ENCODE measurements at places on chromosomes 4 and X.

- DNase-seq: no peak
Observed at GRCh38 chrX:145792281-145792680, 25.3 kb upstream of the SLITRK2 start.

DNA sequence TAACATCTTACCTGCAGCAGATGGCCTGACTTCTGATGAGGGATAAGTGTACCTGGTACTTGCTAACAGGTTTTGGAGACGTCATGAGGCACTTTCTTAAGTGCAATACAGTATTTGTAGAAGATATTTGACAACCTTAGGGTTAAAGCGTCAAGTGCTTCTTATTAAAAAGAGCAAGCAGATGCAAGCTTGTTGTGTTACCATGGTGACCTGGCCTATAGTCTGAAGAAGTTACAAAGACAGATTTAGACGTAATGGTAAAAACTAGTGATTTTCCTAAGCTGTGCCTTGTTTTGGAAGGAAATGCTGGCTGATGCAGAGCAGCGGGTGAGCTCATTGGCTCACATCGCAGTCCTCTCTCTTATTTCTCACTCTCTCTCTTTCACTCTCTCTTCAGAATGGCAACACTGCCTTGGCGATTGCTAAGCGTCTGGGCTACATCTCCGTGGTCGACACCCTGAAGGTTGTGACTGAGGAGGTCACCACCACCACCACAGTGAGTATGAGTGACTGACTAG lies 243.6 kb downstream of the ANK2 start:
- peak; percentile 25 for DNase-seq

DNA sequence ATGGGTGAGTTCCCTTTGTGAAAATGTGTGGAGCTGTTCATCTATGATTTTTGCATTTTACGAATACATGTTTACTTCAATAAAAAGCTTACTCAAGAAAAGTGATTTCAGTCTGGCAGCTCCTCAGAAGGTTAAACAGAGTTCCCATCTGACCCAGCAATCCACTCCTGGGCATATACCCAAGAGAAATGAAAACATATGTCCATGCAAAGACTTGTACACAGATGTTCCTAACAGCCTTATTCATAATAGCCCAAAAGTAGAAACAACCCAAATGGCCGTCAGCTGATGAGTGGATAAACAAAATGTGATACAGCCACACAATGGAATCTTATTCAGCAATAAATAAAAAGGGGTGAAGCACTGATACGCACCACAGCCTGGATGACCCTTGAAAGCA lies 20.8 kb downstream of the CLCN4 start:
- DNase-seq: no peak

DNA sequence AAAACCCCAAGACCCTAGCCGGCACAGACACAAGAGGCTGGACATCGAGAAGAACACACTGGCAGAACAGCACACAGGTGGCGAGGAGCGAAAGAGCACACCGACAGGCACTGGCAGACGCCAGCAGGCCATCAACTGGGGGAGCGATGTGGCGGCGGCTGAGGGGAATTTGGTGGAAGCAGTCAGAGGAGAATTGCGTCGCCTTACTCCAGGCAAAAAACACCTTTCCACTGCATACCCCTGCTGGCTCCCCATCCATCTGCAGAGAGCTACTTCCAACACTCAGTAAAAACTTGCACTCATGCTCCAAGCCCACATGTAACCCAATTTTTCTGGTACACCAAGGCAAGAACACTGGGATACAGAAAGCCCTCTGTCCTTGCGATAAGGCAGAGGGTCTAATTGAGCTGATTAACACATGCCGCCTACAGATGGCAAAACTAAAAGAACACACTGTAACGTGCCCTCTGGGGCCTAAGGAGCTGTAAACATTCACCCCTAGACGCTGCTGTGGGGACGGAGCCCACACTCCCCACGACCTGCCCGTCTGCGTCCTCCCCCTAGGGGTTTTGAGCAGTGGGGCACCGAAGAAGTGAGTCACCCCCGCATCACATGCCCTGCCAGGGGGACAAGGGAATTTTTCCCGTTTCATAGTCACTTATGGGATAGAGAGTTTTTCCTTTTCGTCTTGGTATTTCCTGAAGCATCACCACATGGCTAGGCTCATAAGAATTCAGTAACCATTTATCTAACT lies 262.3 kb downstream of the KCTD8 start:
- peak; percentile 2 for DNase-seq

DNA sequence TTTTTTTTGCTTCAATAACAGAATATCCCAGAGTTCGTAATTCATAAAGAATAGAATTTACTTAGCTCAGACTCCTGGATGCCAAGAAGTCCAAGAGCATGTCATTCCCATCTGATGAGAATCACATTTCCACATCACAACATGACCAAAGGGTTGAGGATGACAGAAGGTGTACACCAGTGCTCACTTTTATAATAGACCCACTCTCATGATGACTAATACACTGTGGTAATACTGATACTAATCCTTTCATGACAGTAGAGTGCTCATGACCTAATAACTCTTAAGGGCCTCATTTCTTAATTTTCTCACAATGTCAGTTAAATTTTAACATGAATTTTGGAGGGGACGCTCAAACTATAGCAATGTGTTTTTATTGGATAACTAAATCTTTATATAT lies 69.2 kb downstream of the ZNF732 start:
- DNase-seq: no peak

DNA sequence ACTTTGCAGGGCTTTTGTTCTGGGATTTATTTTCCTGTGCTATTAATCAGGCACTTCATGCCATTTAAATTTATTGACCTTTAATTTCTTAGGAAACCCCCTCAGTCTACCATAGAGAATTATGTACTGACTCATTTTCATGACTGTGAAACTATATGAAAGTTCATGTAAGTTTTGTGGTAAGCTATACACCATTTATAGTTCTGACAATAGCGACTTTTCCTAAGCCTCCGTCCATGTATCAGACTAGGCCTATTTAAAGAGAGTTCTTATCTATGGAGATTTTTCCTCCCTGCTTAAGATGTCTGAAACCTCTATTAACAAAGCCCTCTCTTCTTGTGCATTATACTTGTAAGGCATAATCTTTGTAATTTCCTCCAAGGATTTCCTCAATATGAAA lies 111.6 kb downstream of the AFF2 start:
- no peak for DNase-seq

- peak; percentile 57 for DNase-seq
Observed at GRCh38 chrX:129679901-129680300, 25.1 kb upstream of the APLN start.

DNA sequence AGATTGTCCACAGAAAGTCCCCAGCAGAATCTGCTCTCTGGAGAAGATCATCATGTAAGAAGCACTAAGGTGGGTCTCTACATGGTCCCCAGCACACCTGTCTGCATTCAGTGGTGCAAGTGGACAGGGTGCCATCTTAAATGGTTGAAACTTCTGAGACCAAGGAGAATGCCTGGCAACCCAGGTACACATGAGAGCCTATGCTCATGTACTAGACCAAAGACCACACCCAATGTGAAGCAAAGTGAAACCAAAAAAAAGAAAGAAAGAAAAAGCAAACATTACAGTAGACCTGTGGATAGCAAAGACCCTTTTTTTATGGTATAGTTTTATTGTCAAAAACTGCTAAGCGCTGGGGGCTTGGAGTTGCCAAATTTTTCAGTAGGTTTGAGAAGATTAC lies 15.0 kb downstream of the CD40LG start:
- no peak for DNase-seq

GRCh38 chr4:14726877-14727361 lies 275.4 kb upstream of the CPEB2 start:
- DNase-seq: peak; percentile 80

GRCh38 chr4:150997141-150997540 lies 17.9 kb downstream of the LRBA start:
- DNase-seq: peak; percentile 37

- DNase-seq: no peak
Observed at GRCh38 chrX:127574829-127575228, 477.4 kb downstream of the ACTRT1 start.

DNA sequence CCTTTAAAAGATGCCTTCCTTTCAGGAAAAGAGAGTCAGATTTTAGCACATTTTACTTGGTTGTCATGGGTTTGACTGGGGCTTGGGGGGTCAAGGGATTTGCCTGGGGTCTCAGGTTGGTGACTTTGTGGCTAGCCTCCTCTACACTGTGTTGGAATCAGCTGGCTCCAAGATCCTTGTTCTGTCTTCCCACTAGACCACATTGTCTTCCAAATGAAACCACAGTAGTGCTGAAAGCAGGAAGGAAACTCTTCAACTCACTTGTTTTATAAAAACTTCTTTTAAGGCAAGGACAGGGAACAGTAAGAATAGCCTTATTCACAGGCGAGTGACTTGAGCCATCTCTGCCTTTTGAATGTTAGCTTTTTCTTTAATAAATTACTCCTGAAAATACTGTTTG lies 37.0 kb upstream of the OTUD4 start:
- DNase-seq: no peak

DNA sequence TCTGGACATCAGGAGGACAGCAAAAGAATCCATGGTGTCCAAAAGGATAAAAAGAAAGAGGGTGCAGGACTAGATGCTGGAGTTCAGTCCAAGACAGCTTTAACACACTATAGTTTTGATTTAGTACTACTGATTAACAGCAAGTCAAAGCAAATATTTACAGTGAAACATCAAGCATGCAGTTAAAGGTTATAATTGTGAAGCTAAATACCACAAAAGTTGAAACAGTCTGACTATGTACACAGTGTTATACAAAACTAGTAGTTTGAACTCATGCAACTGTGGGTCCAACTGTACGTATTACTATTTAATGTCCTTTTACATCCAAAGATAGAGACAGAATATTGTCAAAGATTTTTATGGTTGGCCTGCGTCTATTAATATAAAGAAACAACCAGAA lies 57.6 kb downstream of the CHIC2 start:
- no peak for DNase-seq

- DNase-seq: no peak
Observed at GRCh38 chrX:5380426-5380825, 848.2 kb downstream of the NLGN4X start.

DNA sequence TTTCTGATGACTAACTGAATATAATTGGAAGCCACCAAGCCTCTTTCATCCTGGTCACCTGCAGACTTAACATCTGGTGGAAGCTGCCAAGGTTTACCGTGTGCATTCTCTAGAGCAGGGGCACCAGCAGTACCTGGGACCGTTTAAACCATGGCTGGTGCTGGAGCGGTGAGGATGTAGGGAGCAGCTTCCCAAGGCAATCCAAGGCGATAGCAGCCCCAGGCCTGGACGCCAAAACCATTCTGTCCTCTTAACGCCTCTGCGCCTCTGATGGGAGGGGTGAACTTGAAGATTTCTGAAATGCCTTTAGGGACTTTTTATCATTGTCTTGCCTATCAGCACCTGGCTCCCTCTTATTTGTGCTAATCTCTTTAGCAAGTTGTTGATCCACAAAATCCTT lies 37.3 kb upstream of the SPANXN2 start:
- DNase-seq: no peak

GRCh38 chrX:20547611-20548051 lies 280.9 kb upstream of the RPS6KA3 start:
- DNase-seq: peak; percentile 23

GRCh38 chrX:40149286-40150175 lies 51.8 kb upstream of the BCOR start:
- DNase-seq: no peak

GRCh38 chr4:48462363-48462762 lies 20.8 kb upstream of the SLC10A4 start:
- DNase-seq: no peak

DNA sequence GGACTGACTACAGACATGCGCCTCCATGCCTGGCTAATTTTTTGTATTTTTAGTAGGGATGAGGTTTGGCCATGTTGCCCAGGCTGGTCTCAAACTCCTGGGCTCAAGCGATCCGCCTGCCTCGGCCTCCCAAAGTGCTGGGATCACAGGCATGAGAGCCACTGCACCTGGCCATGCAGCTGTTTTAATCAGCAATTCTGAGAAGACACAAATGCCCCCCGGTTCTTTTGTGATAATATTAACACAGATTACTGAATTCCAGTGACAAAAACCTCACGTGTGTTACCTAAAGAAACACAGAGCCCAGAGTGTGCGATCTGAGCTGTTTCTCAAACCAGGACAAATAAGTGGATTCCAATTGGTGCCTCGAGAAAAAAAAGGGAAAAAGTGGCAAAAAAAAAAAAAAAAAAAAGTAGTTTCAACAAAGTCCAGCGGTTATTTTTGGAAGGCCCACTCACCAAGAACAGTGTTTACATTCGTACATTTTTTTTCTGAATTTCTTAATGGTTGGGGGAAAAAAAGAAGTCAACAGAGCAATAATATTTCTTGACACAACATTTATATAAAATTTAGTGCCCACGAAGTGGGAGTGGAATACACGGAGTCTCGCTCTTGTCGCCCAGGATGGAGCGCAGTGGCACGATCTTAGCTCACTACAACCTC lies 17.2 kb downstream of the DHRSX start:
- no peak for DNase-seq

GRCh38 chr4:10118048-10119004 lies 1.7 kb upstream of the WDR1 start:
- DNase-seq: no peak

- DNase-seq: no peak
Observed at GRCh38 chrX:64169988-64170387, 35.5 kb downstream of the AMER1 start.

GRCh38 chr4:27027428-27027827 lies 166.8 kb downstream of the STIM2 start:
- no peak for DNase-seq

GRCh38 chrX:16638533-16638932 lies 11.4 kb upstream of the S100G start:
- peak; percentile 48 for DNase-seq

GRCh38 chr4:80196922-80197573 lies at the start of gene PRDM8:
Gene PRDM8 (plus strand): TSS chr4:80197503. CDS start chr4:80200081, 2,578 bp downstream.
- peak; percentile 55 for DNase-seq

DNA sequence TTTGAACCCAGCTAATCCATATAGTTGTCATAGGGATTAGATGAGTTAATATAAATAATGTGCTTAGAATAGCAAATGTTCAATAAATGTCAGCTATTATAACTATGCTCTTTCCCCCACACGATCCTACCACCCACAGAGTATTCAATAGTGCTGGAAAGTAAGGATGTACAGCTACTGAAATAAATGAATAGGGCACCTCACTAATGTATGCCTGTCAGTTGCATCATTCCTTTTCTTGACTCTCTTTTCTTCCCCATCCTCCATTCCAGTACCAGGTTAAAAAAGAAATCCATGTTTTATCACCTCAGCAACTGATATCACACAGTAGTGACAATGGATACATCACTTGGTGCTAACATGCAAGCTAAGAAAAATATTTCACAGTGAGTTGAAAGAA lies 42.8 kb upstream of the GPM6B start:
- DNase-seq: no peak

DNA sequence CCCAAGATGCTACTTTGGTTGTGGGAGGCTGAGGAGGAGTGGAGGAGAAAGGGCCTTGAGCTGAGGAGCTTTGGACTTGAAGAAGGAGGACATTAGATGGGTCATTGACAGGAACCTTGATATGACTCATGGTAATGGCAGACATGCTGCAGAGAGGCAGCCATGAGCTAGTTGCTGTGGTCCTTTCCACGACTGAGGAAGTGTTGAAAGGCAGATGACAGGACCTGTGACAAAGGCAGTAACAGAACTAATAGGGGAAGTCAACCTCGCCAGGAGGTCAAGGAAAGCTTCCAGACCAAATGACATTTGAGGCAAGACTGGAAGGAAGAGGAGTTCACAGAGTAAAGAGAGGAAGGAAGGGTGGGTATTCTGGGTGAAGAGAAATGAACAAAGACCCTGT lies 7.6 kb upstream of the XPNPEP2 start:
- no peak for DNase-seq
